Esophagus squamous epithelium (tissue), 5 donors: ENCODE measurements at places on chromosomes 11 and 22. TPM values are rescaled to one million over a fixed set of nuclear protein-coding genes. Genes with fewer than 3 reads are reported as not detected.

Gene ANKK1
- total RNA-seq: 2.7 TPM

GRCh38 chr11:87236368-87236767 is 198.6 kb downstream of the TMEM135 start:
- DNase-seq: no peak

Gene C22orf23
- total RNA-seq: not detected

- no peak for DNase-seq
Measured at GRCh38 chr11:5557751-5558150, 9.4 kb upstream of the OR52H1 start.

GRCh38 chr11:12207384-12208150 is 97.2 kb downstream of the MICAL2 start:
- DNase-seq: no peak
